Activated T-cell treated with anti-CD3 and anti-CD28 coated beads for 24 hours (primary cell): ENCODE measurements at places on chromosomes 12 and 14.

DNA sequence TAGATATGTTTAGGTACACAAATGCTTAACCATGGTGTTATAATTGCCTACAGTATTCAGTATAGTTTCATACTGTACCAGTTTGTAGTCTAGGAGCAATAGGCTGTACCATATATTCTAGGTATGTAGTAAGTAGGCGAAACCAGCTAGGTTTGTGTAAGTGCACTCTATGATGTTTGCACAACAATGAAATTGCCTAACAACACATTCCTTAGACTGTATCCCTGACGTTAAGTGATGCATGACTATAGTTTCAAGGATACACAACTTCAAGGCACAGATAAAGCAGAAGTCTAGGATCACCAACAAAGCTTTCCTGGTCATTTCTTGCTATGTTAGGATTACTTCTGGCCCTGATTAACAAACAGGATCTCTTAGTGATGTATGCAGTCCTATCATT, 135.1 kb downstream of the SLC38A1 start:
- DNase-seq: no peak

- DNase-seq: no peak
Measured at GRCh38 chr12:25382311-25383106, 131.8 kb upstream of the KRAS start.

DNA sequence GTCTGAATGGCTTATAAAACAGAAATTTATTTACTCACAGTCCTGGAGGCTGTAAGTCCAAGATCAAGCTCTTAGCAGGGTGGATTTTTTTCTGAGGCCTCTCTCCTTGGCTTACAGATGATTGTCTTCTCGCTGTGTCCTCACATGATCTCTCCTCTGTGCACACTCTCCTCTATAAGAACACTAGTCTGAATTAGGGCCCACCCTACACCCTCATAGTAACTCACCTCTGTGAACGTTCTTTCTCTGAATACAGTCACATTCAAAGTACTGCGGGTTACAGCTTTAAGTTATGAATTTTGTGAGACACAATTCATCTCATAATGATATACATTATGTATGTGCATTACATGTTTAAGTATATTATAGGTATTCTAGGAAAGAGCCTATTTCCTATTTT, 135.7 kb upstream of the ATXN7L3B start:
- DNase-seq: no peak

GRCh38 chr12:93115646-93116045, 186.6 kb upstream of the EEA1 start:
- no peak for DNase-seq

- peak; percentile 66 for DNase-seq
Measured at GRCh38 chr14:50003213-50004021, 110.5 kb downstream of the ARF6 start.

- DNase-seq: no peak
Measured at GRCh38 chr12:112217647-112218046, 92.3 kb downstream of the TRAFD1 start.

DNA sequence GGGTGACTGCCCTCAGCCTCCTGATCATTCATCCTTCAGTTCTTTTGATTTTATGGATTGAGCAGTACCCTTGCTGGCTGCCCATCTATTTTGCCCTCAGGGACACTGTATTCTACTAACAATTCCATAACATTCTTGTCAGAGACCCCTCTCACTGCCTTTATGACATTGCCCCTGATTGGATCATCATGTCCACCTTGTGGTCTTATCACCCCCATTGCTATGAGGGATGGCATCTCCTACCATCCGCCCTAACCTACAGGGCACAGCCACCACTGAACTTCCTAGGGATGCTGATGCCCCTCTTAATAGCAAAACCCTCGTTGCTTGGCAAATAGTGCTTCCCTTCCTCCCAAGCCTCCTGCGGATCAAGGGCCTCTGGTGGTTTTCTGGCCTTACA, 38.8 kb upstream of the HMGA2 start:
- no peak for DNase-seq

- no peak for DNase-seq
Measured at GRCh38 chr12:25241167-25242020, 9.3 kb downstream of the KRAS start.

GRCh38 chr14:58738189-58738836, 100.6 kb downstream of the DACT1 start:
- no peak for DNase-seq

DNA sequence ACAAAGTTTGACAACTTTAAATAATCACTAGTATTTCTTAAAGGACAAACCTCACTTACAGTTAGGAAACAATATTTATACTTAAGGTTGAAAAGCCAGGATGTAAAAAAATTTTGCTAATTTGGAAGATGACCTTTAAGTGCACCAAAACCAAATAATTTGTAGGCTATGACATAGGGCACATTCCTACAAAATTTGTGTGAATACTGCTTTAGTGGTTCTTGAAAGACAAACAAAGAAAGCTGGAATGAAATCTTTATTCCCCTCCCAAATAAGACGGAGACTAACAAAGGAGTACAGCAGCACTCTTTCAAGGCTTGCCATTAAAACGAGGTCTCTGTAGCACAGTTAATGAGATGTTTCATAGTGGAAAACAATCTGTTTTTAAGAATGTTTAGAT, 45.6 kb downstream of the MSRB3 start:
- no peak for DNase-seq

GRCh38 chr12:1719139-1719538, 28.3 kb downstream of the ADIPOR2 start:
- no peak for DNase-seq

DNA sequence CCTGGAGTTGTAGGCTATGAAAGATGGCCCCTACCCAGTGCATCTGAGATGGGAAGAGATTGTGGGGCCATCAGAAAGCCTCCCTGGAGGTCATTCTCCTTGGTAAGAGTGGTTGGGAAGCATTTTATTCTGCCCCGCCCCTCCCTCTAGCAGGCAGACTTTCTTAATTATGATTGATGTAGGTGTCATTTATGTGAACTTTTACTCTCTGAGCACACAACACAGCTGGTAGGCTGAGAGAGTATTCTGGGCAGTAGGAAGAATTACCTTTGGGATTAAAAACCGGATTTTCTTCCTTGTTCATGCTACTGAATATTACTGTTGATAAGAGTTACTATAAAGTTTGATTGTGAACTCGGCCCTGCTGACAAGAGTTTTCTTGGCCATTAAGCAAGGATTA, 266.8 kb downstream of the TTC6 start:
- no peak for DNase-seq

DNA sequence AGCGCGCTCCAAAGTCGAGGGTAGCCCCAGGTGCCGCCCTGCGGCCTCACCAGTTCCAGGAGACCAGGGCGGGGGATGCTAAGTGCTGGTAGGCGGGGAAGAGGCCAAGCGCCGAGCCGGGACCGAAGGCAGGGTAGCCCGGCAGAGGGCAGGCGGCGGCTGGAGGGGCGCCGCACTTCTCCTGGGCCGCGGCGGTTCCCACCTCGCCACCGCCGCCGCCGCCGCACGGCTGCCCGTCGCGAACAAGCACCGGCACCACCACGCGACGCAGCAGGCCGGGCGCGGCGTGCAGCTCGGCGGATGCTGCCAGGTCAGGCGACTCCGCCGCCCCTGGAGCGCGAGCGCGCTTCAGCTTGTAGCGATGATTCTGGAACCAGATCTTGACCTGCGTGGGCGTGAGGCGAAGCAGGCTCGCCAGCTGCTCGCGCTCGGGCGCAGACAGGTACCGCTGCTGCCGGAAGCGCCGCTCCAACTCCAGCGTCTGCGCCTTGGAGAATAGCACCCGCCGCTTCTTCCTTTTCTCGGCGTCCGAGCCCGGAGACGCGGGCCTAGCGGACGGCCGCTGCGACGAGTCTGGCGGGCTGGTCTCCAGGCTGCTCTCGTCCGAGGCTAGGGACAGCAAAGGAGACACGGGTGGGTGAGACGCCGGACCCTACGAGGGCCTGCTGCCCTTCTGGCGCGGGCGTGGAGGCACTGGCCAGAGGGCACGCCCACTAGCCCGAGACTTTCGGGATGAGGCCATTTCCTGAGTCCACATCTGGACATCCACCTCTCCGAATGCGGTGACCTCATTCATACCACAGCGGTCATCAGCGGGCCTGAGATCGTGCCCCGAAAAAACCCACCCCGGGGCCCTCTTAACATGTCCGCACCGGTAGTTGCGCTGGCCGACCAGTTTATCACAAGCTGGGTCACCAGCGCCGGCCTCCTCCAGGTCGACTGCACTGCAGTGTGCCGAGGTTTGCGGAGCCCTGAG, 1.3 kb downstream of the NKX2-8 start:
- DNase-seq: no peak

GRCh38 chr14:77203611-77204458, 22.2 kb downstream of the TMEM63C start:
- DNase-seq: no peak

DNA sequence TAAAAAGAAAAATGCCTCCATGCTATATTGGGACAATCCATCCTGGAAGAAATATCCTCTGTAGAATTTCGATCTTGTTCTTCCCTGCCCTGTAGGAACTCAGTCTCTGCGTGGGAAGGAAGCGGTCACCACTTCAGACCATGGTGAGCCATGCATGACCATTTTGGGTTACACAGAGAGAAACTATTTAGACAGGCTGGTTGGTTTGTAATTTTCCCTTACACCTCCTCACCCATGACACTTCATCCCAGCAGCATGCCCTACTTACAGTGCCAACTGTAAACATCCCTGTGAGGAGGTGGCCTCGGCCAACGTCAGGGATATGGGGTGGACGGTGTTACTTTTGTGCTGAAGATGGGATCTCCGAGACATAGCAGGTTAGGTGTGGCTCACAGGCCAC, 121.4 kb downstream of the SMOC1 start:
- DNase-seq: no peak

DNA sequence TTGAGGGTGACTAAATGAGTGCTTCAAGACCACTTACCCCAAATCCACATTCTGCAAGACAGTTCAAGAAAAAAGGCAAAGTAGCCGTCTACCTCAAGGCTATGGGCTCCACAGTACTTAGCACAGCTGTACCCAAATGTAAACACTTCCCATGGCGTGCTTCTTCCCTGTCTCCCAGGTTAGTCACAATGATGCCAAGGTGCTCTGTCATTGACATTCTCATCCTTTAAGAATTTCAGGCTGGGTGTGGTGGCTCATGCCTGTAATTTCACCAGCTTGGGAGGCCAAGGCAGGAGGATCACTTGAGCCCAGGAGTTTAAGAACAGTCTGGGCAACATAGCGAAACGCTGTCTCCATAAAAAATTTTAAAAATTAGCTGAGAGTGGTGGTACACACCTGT, 51.2 kb upstream of the CERS5 start:
- DNase-seq: no peak

- no peak for DNase-seq
Measured at GRCh38 chr14:104547310-104547997, 32.1 kb upstream of the C14orf180 start.

DNA sequence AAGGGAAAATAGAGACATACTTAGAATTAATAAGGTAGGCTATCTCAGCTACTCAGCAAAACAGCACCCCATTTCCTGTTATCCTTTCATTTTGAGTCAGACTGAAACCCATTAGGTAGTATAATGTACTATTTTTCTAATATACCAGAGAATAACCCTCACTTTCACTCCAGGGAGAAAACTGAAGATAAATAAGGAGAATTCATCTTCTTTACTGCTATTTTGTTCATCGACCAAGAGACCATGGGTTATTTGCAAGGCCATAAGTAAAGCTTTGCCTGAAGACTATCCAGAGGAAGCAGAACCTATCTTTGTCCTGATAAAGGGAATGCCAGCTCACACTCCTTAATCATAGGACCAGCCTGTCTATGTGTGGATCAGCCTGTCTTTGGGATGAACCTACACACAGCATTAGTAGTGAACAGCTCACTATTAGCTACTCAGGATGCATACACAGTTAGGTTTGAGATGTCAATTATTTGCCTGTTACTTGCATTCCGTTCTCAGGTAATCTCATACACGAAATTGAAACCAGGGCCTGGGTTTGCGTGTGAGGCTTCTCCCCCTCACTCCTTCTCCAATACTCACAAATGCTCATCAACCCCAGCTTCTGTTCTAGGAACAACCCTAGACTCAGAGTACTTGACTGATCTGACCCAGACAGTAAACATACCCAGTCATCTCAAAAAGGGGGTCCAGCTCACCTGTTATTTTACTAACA, 124.4 kb downstream of the DAD1 start:
- no peak for DNase-seq

DNA sequence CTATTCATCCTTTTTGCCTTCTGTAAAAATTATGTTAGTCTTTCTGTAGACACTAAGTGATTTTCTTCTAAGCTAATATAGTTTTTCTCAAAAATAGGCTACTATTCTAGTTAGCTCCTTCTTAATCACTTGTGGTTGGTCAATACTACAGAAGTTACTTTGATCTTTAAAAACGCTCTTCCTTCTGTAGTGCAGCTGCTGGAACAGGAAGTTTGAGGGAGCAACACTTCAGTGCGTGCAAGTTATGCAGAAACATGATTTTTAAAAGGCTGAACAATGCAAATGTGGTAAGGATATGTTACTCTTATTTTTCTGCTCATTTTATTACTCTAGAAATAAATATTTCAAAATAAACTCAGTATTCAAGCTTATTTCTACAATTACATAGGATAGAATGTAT, 11.1 kb upstream of the RERGL start:
- DNase-seq: no peak

- no peak for DNase-seq
Measured at GRCh38 chr14:84436528-84436927, 1093.4 kb upstream of the FLRT2 start.

DNA sequence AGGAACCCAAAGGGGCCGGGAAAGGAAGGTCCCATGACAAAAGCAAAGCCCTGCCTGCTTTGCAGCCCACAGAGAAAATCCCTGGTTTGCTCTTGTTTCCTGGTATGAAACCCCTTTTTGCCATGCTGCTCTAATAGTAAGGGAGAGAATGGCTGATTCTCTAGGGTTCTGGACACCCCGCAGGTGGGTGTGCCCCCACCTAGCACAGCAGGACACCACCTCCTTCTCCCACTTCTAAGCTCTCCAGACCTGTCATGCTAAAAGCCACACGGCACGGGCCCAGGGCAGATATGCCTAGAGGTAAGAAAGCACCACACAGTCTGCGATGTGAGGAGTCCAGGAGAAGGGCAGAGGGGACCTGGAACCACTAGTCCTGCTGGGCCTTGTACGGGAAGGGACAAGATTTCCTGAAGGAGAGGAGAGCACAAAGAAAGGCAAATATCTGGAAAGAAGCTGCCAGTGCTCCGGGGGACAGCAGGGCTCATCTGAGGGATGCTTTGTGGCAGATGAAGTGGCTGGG, 113.3 kb downstream of the BCL11B start:
- no peak for DNase-seq

DNA sequence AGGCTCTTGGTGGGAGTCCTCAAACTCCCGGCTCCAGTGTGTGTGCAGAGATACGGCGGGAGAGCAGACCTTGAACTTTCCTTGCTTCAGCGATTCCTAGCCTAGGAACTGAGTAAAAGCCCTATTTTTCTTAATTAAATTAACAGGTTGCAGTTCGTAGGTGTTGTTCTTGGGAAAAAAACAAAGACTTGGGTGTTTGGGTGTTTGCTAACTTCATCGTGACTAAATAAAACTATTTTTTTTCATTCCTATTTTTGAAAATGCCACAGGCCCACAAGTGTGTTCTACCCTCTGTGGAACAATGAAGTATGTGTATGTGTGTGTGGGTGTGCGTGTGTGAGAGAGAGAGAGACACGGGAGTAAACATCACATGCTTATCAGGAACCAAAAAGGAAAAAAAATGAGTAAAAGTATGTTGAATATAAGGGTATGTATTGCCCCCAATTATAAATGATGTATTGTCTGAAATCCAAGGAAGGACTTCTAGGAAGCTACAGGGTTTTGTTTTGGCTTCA, 651 bp downstream of the TMEM117 start:
- DNase-seq: no peak
